Stimulated activated CD4-positive, alpha-beta T cell treated with anti-CD3 and anti-CD28 coated beads, Interleukin-15, amount 100 ng/mL, for 48 hours (primary cell): ENCODE measurements at places on chromosomes 2 and 18.

DNA sequence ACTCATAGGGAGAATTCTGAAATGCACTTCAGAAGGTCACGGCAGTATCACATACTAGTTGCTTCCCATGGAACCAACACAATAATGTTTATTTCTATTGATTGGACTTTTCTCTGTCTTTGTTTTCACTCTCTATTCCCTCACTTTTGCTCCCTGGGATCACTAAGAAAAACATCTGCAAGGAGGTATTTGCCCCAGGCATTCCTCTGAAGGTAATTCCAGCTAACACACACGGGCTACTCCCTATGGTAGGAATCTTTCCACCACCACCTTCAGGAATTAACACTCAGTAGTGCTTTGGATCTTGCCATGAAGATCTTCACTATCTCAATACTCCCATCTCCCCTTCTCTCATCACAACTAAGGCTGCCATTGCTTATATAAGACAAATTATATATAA lies 353.3 kb downstream of the DSC3 start:
- no peak for DNase-seq

DNA sequence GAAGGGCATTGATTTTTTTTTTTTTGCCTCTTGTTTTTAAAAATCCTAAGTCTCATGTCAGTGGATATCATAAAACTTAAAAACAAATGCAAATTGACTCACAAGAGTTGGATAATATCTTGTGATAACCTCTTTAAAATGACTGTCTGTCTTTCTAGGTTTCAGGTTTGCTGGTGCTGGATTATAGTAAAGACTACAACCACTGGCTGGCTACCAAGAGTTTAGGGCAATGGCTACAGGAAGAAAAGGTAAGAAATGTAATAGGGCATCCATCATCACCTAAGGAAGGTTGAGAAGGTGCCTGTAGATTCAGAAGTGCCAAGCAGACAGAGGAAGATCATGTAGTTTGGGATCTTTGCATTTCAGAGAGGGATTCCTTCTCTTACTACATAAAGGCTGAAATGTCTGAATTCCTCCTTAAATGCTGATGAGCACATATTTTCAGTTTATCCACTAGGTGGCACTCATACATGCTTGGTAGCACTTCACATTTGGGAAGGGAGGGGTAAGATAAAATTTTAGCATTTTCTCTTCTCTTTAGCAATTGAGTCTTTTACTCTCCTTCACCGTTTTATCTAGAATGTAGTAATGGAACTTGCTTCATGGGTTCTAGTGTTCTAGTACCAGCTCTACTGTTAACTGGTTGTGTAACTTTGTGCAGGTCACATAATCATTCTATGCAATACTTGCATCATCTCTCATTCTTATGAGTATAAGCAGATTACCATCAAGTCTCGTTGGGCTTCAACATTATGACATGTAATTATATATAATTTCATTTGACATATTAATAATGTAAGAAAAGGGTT lies 21.1 kb downstream of the CPS1 start:
- DNase-seq, result no peak

DNA sequence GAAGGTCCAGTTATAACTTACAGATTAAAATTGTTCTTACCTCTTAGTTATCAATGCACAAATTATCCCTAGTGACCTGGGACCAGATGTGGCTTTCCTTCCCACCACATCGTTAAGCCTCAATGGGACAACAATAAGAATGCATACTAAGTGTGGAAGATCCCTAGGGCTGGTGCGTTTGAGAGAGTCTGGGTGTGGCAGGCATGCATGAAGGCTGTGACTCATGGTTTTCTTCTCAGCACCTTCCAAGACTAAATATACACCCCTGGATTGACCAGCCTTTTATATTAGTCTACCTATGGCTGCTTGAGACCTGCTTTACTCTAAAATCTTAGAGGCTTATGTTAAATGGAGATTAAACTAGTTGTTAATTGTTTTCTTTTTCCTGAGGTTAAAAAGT lies 261.7 kb upstream of the SLC14A2 start:
- DNase-seq, result no peak

- DNase-seq, result no peak
Measured at GRCh38 chr2:220787251-220787650, 784.9 kb downstream of the EPHA4 start.

DNA sequence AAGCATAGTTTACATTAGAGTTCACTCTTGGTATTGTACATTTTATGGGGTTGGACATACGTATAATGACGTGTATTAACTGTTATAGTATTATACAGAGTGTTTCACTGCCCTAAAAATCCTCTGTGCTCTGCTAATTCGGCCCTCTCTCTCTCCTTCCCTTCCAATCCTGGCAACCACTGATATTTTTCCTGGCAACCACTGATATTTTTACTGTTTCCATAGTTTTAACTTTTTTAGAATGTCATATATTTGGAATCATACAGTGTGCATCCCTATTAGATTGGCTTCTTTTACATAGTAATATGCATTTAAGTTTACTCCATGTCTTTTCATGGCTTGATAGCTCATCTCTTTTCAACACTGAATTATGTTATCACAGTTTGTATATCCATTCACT lies 526.7 kb downstream of the RIT2 start:
- no peak for DNase-seq

DNA sequence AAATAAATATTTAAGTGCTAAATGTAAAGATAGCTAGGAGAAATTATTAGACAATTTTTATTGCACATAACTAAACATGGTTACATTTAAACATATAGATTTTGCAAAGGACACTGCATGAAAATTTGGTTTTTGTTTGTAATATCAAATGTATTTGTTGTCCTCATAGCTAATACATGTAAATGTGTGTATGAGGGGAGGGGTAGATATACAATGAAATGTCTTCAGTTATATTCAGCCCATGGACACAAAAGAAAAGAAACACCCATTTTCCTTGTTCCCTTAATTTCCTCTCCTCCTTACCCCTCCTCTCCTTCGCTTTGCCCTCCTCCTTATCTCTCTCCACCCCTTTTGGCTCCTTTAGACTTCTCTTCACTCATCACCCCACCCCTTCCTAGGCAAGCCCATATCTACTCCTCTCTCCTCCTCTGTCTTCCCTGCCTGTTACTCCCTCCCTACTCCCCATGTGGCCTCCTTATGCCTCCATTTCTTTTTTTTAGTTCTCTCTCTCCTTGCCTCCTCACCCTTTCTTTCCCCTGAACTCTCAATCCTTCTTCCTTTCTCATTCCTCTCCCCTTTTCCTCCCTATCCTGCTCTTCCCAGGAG lies 1.4 kb downstream of the COL3A1 start:
- no peak for DNase-seq

GRCh38 chr2:142582317-142582716 lies 295.1 kb upstream of the KYNU start:
- no peak for DNase-seq

DNA sequence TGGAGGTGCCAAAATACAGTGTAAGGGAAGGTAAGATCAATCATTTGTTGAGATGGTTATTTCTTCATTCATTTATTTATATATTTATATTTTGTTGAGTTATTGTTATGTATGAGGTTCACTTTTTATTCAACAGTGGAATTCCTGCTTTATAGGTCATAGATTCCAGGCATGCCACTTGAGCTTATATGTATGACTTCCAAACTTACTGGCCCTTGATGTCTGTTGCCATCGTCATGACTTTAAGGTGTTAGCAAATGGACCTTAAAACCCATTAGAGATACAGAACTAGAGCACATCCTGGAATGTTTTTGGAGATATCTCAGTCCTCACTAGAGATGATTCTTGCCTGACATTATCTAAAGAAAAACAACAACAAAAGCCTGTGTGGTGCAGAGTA lies 25.9 kb downstream of the CCDC85A start:
- DNase-seq, result no peak

DNA sequence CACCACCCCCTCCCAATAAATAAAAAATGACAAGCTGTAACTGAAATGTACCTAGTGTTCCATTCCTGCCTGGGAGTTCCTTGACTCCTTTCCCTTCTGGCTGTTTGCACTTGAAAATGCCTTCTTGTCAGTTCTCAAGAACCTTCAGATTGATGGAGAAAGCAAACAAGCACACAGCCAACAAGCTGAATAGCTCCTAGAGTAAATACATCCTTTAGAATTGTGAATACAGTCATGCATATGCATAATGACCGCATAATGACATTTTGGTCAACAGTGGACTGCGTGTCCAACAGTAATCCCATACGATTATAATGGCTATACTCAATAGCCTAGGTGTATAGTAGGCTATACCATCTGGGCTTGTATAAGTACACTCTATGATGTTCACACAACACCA lies 97.0 kb downstream of the LYPD6 start:
- no peak for DNase-seq

DNA sequence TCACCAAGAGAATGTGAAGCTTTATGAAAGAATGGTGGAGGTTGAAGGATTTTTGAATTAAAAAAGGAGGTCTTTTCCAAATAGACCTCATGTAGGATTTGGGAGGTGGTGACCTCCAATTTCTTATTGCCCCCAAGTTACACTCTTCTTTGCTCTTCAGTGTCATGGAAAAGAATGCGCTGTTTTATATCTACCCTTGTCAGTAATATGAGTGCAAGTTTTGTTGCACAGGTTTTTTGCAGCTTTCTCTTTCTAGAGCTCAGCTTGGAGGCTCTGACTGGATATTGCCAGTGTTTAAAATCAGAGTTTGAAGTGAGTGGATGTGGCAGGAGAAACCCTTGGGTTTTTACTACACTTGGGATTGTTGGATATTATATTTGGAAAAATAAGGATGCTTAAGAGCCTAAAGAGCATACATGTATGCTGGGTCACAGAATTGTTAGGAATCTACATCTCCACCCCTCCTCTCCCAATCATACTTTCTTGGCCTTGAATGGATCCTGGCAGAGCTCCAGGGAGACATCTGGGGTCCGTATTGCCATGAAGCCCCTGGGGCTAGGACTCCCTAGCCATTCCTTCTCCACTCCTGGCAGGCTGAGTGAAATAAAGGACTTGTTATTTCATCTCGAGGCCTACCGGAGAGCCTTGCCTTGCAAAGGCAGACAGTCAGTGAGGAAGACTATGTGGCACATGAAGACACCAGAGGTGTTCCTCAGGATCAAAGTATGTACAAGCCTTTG lies 43.8 kb downstream of the APOB start:
- DNase-seq, result no peak

DNA sequence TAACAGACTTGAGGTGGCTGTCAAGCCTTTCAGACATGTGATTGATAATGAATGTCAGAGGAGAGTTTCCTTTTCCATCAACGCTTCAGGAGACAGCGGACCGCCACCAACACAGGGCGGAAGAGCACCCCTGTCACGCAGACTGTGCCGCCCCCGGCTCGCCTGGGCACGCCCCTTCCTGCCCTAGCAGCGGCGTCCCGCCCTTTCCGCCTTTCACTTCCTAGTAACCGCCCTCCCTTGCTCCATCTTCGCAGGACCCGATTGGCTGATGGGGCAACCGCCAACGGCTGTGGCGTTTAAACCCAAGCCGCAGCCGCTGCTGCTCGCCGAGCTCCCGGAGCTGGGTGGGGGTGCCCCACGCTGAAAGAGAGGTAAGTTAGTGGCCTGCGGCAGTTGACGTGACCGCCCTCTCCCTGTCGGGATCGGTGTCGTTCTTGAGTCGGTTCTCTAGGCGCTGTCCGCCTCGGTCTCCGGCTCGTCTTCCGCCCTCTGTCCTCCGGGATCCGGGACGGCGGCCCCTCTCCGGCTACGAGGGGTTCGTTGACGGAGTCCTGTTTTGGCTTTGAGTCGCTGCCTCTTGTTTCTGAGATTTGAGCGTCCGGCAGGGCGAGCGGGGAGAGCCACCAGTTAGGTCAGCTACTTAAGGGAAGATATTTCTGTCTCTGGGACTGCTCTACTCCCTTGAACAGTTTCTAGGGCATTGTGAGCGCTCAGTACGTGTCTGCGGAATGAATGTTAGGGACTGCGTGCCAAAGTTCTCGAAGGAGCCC lies at the start of gene SGO2:
SGO2 (plus strand) TSS at position 326 of the 770 bp plus-strand sequence. CDS start 6,769 bp downstream, outside the sequence.
- peak; percentile 97 for DNase-seq

GRCh38 chr2:6557737-6558136 lies 308.0 kb downstream of the CMPK2 start:
- DNase-seq, result no peak

- no peak for DNase-seq
Measured at GRCh38 chr18:35289293-35289692, 736 bp downstream of the ZSCAN30 start.

- DNase-seq, result no peak
Measured at GRCh38 chr2:195612611-195613495, 44.2 kb upstream of the SLC39A10 start.

GRCh38 chr2:106107509-106108131 lies 86.5 kb downstream of the UXS1 start:
- DNase-seq, result peak; percentile 29

GRCh38 chr2:26456440-26457250 lies 21.3 kb downstream of the OTOF start:
- DNase-seq, result no peak

- DNase-seq, result peak; percentile 18
Measured at GRCh38 chr2:241154915-241155314, 4.6 kb downstream of the PPP1R7 start.

DNA sequence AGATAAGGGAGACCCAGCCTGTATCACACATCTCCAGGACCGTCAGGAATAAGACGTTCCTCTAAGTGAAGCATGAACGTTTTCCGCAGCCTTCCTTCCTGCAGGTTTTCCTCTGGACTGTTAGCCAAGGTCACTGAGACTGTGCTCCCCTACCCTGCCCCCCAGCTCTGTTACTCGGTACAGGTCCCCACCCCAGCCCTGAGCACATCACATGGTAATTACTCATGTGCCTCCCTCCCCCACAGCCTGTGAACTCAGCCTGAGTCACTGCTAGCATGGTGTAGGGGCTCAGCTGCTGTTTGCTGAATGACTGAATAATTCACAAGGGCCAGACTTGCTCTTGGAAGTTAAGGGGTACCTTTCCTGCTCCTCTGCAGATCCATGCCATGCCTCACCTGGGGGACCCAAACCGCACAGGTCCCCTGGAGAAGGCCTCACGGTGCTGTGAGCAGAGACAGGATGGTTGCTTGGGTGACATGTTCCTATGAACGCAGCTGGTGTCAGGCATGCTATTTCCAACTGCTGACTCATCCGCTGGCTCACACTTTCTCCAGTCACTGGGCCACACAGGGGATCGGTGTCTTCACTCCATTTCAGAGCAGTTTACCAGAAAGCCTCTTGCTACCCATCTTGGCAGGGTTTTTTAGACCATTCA lies 88.2 kb downstream of the PLB1 start:
- DNase-seq, result peak; percentile 70

DNA sequence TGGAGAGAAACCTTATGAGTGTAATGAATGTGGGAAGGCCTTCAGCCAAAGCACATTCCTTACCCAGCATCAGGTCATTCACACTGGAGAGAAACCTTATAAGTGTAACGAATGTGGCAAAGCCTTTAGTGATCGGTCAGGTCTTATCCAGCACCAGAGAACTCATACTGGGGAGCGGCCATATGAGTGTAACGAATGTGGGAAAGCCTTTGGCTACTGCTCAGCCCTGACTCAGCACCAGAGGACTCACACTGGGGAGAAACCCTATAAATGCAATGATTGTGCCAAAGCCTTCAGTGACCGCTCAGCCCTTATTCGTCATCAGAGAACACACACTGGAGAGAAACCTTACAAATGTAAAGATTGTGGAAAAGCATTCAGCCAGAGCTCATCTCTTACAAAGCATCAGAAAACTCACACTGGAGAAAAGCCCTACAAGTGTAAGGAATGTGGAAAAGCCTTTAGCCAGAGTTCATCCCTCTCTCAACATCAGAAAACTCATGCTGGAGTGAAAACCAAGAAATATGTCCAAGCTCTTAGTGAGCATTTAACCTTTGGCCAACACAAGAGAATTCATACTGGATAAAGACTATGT lies 7.8 kb downstream of the ZNF892 start:
- DNase-seq, result no peak
